ENCODE measurements at places on chromosomes 3 and 15.

DNA sequence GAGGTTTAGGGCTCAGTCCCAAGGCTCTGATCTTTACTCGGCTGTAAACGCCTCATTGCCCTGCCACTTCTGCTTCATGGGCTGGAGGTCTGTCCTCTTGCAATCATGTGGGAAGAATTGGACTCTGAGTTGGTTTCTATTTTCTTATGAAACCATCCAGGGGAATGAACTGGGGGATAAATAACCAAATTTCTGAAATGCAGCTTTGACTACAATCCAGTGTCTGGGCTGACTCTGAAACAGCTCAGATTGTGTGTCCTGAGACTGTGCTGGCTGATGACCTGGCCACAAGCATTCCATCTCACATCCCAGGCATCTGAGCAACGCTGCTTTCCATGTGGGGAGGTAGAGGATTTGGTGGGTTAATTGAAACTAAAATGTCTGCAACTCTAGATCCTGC, 71.0 kb upstream of the GALNT15 start:
- DNase-seq: no peak

GRCh38 chr3:8886546-8886945, 76.7 kb downstream of the RAD18 start:
- DNase-seq: no peak

GRCh38 chr3:62632510-62633294, 242.5 kb downstream of the CADPS start:
- DNase-seq: no peak

DNA sequence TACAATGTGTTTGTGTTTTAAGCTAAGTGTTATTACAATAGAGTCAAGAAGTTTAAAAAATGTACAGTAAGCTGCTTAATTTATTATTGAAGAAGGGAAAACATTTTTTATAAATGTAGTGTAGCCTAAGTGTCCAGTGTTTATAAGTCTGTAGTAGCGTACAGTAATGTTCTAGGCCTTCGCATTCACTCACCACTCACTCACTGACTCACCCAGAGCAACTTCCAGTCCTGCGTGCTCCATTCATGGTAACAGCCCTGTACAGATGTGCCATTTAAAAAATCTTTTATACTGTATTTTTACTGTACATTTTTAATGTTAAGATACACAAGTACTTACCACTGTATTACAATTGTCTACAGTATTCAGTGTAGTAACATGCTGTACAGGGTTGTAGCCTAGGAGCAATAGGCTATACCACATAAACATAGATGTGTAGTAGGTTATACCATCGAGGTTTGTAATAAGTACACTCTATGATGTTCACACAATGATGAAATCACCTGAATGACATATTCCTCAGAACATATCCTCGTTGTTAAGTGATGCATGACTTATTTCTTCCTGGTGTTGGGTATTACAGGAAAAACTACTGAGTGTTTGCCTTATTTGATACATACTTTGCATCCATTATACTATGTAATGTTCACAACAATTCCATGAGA, 156.6 kb upstream of the NUDT16 start:
- no peak for DNase-seq

DNA sequence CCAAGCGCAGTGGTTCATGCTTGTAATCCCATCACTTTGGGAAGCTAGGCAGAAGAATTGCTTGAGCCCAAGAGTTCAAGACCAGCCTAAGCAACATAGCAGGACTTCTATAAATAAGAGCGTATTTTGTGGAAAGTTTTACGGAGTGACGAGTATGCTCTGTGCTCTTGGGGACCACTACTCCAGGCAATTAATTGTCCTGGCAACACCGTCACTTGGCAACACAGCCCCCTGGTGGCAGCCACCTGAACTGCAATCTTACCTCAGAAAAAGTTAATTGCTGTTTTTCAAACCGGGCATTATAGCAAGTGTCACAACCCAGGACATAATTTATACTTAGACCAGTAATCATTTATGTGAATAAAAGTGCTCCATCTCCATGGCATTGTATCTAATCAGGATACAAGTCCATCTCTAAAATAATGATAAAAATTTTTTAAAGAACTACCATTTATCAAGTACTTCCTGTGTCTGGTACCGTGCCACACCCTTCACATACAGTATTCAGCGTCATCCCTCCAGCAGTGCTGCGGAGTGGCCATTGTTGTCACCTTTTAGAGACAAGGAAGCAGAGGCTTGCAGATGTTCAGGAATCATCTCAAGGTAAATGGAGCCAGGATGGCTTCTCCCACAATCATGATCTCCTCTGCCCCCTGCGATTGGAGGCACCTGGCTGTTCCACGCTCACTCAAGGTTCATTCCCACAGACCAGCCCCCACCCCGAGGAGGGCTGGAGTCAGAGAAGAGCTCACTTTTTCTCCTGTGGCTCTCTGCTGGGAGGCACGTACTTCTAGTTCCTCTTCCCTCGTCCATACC, 34.5 kb downstream of the PLA2G4D start:
- peak; percentile 31 for DNase-seq

GRCh38 chr3:36210840-36211651, 169.3 kb upstream of the STAC start:
- DNase-seq: no peak

- no peak for DNase-seq
These were observed 11.7 kb upstream of the FSTL1 start for GRCh38 chr3:120462409-120462959.

DNA sequence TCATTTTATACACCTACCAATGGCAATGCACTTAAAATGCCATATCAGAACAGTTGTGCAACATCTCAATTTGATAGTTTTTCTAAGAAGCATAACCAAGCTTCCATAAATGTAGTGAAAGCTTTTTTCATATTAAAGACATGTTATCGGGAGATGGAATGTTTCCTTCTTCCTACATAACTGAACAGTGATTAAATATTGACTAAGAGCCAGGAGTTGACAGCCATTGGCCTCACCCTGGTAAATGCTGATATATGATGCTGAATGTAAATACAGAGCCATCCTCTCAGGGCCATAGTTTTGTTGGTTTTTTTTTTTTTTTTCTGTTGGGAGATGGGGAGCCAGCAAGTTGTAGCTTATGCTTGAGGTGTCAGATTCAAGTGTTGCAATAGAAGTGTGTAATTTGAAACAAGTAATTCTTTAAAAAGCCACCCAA, 203.3 kb upstream of the IL12A start:
- no peak for DNase-seq

DNA sequence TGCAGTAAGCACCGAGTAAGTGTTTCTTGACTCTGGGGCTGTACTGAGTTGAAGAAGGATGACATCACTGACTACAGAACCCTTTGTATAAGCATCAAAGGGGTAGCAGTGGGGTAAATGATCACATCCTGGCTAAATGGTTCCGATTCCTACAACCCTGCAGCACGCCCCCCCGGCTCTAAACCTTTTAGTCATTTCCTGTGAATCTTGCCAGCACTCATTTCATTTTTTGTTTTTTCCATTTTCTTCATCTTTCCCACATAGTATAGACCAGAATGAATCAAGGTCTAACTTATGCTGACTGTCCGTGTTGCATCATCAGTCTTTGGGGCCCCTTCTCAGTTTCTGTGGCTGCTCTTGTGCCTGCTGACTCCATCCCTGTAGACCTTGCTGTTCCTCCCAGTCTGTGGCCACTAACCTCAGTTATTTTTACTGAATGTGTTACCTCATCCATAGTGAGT, 383.1 kb upstream of the TPRG1 start:
- DNase-seq: no peak

DNA sequence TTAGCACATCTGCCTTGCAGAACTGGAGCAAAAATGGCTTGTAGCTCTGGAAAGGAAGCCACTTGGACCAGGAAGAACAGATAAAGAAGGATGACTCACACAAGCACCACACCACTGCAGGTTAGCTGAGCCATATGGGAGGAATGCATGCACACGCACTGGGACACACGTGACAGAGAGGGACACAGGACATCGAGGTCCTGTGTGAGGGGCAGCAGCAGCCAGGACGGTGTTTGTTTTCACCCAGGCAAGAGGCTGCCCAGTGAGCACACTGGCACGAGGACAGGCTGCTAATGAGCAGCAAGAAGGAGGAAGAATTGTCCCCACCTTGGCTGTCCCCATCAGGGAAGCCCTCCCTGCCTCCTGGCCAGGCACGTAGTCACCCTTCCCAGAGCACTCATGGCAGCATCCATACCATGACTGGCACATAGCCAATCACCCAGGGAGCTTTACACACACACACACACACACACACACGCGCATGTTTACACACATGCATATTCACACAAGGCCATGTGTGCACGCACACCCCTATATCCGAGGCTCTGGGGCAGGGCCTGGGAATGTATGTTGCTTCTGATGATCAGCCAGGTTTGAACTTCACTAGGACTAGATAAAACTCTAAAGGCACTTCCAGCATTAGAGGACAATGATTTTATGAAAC, 24.0 kb upstream of the SPTBN5 start:
- no peak for DNase-seq

DNA sequence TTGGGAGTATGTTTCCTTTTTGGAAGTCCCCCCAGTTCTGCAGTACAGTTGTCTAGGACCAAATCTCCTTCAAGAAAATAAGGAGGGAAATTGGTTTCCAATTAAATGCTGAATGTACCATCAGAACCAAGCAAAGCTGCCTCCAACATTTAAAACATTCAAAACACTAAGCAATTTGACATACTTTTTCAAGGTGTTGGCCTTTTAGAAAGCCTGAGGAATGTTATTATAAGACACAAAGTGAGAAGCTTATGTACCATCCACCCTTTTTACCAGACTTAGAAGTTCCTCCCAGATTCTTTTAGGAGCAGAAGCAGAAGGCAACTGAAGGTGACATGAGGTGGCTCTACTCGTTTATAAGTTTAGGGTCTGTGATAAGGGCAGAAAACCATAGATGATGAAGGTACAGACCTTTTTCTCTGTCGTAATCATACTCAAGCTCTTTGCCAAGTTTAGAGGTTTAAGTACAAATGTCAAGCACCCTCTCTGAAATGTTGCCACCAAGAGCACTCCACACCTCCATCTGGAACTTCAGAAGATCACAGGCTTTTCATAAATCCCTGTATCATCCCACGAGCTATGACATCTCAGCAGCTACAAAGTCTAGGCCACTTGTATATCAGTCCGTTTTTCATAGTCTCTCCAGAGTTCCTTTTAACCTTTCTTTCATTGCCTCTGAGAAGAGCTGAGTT, 282.5 kb upstream of the THBS1 start:
- no peak for DNase-seq

- DNase-seq: no peak
These were observed 144.3 kb downstream of the TJP1 start for GRCh38 chr15:29677871-29678461.
